T-helper 1 cell treated with Interleukin-12 subunit alpha and Interleukin-12 subunit beta and Interleukin-4 antibody, amounts not matched to agents 30 ng/mL and 1 ng/mL, for 36 hours (primary cell): ENCODE measurements at places on chromosomes 5 and 9. TPM values are rescaled to one million over a fixed set of nuclear protein-coding genes. Genes with fewer than 3 reads are reported as not detected.

The OLFML2A gene
- 0.07 TPM in 1 of 2 replicates, not detected in the other for total RNA-seq

The IFNA13 gene
- total RNA-seq: not detected in 2 replicates

The PLAA gene
- total RNA-seq: 36.6 and 41.5 TPM in 2 replicates

The PTGDS gene
- total RNA-seq: 5.2 and 5.3 TPM in 2 replicates

The GDA gene
- total RNA-seq: 0.02 TPM in 1 of 2 replicates, not detected in the other

The LCN15 gene
- not detected in 2 replicates for total RNA-seq

The PPP1R2B gene
- 0.29 and 0.68 TPM in 2 replicates for total RNA-seq

The LAMC3 gene
- 0.02 and 0.07 TPM in 2 replicates for total RNA-seq

The LRRC19 gene
- not detected in 2 replicates for total RNA-seq

The TJP2 gene
- 24.5 and 25.9 TPM in 2 replicates for total RNA-seq

The SLC22A4 gene
- total RNA-seq: 0.12 and 0.25 TPM in 2 replicates

The DRD1 gene
- not detected in 2 replicates for total RNA-seq

The ZNF454 gene
- not detected in 2 replicates for total RNA-seq

The EPB41L4A gene
- 1.2 and 1.4 TPM in 2 replicates for total RNA-seq

The PCDHGA8 gene
- total RNA-seq: 0.07 and 0.15 TPM in 2 replicates

The PRLR gene
- total RNA-seq: not detected in 2 replicates

The RBM18 gene
- 22.6 and 23.9 TPM in 2 replicates for total RNA-seq

The MRPL36 gene
- total RNA-seq: 60.2 and 62.8 TPM in 2 replicates

The TSLP gene
- 0.15 and 0.29 TPM in 2 replicates for total RNA-seq

The STK32A gene
- total RNA-seq: not detected in 2 replicates

The CARTPT gene
- not detected in 2 replicates for total RNA-seq

The LHX3 gene
- not detected in 2 replicates for total RNA-seq

The TAF11L3 gene
- not detected in 2 replicates for total RNA-seq

The STKLD1 gene
- 0.39 and 1.3 TPM in 2 replicates for total RNA-seq

The DAB2 gene
- not detected in 2 replicates for total RNA-seq

The FST gene
- not detected in 2 replicates for total RNA-seq
